Activated CD8-positive, alpha-beta T cell treated with anti-CD3 and anti-CD28 coated beads for 36 hours (primary cell): ENCODE measurements at places on chromosomes 2 and 18. TPM values are rescaled to one million over a fixed set of nuclear protein-coding genes. Genes with fewer than 3 reads are reported as not detected.

The C2orf66 gene
- not detected for total RNA-seq

The RNF144A gene
- 32.6 TPM for total RNA-seq

The PLCL1 gene
- 0.68 TPM for total RNA-seq

The SDC1 gene
- total RNA-seq = 0.14 TPM

The TTN gene
- 2.8 TPM for total RNA-seq

The AP1S3 gene
- 5.7 TPM for total RNA-seq
